ENCODE measurements at places on chromosomes 5 and 9.

GRCh38 chr9:14314424-14314928, 535 bp upstream of the NFIB start:
- no peak for DNase-seq

- DNase-seq: no peak
Measured at GRCh38 chr5:68447136-68447929, 231.8 kb downstream of the PIK3R1 start.

DNA sequence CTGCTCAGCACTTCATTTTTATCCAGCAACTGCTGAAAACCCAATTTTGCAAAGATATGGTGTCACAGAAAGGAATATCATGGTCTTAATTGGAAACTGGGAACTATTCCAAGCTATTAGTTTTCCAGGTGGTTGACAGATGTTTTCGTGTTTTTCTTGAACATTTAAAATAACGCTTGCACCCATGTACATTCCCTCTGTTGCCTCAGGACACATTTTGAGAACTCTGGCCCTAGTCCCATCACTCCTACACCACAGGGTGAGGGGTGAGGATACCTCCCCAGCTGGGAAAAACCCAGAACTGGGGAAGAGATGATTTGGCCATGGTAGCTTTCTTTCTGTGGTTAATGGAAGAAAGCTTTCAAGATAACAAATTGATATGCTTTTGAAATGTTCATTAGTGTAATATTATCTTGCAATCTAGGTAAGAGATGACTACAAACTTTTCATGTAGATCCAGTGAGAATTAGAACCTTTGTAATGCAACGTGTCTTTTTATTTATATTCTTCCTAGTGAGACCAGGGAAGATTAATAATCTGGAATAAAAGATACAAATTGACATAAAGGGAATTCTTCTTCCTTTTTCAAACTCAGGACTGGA, 627.0 kb downstream of the RAB3C start:
- no peak for DNase-seq

- DNase-seq: no peak
Measured at GRCh38 chr5:8788246-8788645, 757.6 kb downstream of the SEMA5A start.

GRCh38 chr9:137691646-137692351, 73.0 kb downstream of the EHMT1 start:
- no peak for DNase-seq

DNA sequence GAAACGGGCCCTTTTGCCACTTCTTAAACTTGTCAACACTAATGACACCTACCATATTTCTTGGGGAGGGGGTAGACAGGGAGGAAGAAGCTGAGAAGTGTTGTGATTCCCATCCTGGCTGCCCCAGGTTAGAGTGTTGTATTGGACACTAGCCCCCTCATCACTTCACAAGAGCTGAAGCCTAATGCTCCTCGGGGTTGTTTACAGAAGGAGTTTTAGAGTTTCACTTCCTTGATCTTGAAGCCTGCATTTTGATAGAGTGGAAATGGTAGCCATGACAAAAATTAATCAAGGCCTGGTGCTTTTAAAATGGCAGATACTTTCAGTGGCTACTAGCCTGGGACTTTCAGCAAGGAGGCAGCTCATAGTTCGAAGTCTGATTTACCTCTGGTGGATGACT, 11.0 kb upstream of the FAM120AOS start:
- DNase-seq: no peak

GRCh38 chr9:122223435-122223834, 5.3 kb downstream of the LHX6 start:
- no peak for DNase-seq

- no peak for DNase-seq
Measured at GRCh38 chr5:135592312-135593045, 13.7 kb upstream of the CXCL14 start.

- DNase-seq: no peak
Measured at GRCh38 chr5:127580731-127581130, 63.3 kb downstream of the PRRC1 start.

GRCh38 chr9:6959270-6960000, 201.7 kb downstream of the KDM4C start:
- DNase-seq: no peak

- no peak for DNase-seq
Measured at GRCh38 chr9:124108216-124108615, 96.6 kb downstream of the LHX2 start.

DNA sequence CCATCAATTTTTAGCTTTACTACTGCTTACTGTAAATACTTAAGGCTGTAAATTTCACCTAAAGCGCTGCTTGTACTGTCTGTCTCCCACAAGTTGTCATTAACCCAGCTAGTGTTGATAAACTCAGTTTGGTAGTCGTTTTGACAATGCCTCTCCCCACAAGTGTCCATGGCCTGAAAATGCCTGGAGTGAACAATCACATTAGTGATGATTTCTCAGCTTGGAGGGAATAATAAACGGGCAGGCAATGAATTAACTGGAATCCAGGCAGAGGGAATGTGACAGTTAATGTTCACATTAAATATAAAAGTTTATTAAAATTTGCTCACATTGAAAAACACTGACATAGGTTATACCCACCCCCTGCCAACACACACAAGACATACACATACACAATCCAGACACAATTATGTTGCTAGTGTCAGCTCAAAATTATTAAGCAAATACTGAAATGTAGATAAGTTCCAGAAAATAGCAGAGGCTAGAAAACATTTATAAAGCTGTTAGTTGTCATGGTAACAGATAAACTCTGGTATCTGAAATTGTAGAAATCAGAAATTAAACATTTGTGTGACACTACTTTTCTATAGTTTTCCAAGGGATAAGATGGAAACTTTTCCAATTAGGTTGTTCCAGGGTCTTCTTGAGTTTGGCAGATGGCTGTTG, 341.9 kb downstream of the DIRAS2 start:
- DNase-seq: no peak

- no peak for DNase-seq
Measured at GRCh38 chr5:133485468-133485867, 126.9 kb downstream of the FSTL4 start.

DNA sequence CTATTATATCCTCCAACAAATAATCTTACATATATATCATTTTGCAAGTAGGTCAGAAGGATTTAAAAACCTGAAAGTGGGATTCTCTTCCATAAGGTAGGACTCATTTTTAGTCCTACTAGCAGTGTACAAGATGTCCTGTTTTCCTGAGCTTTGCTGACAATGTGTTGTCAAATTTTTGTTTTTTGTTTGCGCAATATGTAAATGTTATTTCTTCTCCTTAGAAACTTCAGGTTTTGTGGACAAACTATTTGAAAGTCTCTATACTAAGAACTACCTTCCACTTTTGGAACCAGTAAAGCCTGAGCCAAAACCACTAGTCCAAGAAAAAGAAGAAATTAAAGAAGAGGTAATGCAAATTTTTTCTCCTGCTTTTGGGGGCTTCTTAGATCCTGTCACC, 19.8 kb downstream of the RBM27 start:
- no peak for DNase-seq

GRCh38 chr5:120436996-120437395, 27.1 kb upstream of the PRR16 start:
- no peak for DNase-seq

- no peak for DNase-seq
Measured at GRCh38 chr5:74257645-74258313, 382.7 kb downstream of the ENC1 start.

DNA sequence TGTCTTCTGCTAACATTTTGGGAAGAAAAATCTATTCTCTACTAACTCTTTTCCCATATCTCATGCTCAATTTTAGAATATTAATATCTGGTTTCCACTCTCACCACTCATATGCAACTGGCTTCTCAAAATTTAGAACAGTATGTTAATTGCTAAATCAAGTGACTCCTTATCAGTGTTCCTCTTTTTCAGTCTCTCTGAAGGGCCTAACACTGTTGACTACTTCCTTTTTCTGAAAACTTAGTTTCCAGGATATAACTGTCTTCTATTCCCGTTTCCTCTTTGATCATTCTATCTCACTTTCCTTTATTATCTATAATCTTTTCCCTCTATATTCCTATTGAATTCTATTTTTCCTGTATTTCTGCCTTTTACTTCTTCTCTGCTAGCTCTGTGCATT, 1717.2 kb upstream of the C9orf72 start:
- DNase-seq: no peak

DNA sequence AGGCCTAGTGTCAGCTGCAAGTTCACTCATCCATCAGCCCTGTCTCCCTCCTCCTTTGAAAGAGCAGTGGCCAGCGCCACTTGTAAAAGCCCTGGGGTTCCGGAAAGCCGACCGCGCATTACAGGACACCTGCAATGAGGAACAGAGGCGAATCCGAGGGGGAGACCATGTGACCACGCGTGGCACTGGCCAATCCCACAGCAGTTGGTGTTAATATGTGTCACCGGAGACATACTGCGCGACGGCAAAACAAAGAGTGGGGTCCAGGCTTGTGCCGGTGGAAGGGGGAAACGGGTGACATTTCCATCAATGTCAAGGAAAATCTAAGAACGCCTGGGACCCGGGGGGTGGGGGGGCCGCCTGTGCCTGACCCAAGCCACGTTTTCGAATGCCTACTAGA, 480.8 kb downstream of the SPATA31A7 start:
- no peak for DNase-seq

- no peak for DNase-seq
Measured at GRCh38 chr5:31427013-31427723, 104.7 kb downstream of the DROSHA start.

DNA sequence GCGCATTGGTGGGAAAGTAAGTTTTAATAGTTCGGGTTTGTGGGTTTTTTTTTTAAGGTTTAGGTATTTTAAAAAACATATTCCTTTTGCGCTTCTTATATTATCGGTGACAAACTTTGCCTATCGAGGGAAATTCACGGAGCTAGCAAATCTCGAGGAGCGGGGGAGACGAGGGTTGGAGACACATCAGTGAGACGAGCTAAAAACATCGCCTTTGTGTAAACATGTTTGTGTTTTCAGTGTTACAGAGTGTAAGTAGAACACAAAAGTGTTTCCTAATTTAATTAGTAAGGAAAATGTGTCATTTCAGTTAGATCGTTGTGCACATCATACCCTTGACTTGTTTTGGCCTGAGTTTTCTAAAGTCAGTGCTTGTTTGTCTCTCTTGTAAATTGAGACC, 945 bp downstream of the BTF3 start:
- no peak for DNase-seq

DNA sequence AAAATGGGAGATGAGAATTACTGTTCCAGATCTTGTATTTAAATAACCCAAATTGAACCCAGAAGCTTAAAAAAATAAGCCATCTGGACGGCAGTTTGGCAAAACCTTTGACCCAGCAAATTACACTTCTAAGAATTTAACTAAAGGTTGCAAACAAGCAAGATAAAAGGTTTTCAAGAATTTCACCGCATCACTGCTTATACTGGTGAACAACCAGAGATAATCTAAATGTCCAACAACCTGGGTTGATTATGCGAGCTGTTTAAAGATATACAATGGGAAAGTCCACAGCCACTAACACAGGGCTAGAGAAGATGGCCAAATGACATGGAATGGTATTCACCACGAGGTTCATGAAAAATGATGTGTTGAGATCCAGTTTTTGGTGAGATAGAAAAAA, 149.3 kb downstream of the GNAQ start:
- no peak for DNase-seq

DNA sequence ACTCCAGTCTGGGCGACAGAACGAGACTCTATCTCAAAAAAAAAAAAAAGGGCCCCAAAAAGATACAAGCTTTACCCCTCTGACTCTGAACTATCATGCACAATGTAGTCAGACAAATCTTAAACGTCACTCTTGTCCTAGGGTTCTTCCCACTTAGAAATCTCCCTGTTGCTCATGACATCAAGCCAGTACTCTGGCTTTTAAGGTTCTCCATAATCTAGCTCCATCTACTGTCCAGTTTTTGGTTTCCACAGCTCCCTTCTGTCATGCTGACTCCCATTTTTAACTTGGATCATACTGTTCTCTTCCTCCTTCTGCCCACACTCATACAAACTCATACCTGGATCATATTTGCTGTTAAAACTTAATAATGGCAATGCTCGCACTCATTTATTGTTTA, 156.7 kb upstream of the TLX3 start:
- DNase-seq: no peak

DNA sequence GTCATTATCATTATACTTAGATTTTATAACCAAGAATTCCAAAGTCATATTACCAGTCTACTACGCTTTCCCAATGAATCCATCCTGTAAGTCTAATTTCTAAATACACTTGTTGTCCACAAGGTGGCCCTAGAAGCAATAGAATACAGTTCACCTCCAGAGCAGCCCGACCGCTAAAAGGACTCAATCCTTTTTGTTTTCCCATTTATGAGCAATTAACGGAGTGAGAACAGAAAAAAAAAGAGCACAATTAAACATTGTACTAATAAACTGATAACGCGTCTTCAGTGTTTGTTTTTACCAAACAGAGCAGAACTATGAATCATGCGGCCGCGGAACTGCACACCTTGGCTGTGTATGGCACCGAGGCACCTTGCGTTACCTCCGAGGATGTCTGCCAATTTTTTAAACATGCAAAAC, 160.7 kb upstream of the DAPK1 start:
- no peak for DNase-seq

DNA sequence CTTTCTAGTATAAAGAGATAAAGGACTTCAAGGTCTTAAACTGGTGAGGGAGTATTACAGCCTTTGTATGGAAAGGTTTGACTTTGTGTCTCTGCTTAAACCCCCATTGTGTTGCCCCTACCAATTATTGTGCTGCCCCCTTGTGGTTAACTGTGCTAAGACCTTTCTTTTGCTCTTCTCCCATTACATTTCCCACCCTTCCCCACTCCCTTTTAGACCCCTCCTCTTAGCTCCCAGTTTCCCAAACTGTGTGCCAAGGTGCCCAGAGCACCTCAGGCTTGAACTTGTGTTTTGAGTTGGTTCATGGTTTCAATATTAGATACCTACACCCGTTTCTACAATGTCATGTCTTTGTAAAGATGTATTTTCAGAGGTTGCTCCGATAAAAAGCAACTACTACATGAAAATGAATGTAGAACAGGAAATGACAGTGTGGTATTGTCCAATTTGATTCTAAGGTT, 2.9 kb downstream of the JAK2 start:
- peak; percentile 64 for DNase-seq

- DNase-seq: no peak
Measured at GRCh38 chr5:181044093-181044599, 4.1 kb downstream of the BTNL9 start.

DNA sequence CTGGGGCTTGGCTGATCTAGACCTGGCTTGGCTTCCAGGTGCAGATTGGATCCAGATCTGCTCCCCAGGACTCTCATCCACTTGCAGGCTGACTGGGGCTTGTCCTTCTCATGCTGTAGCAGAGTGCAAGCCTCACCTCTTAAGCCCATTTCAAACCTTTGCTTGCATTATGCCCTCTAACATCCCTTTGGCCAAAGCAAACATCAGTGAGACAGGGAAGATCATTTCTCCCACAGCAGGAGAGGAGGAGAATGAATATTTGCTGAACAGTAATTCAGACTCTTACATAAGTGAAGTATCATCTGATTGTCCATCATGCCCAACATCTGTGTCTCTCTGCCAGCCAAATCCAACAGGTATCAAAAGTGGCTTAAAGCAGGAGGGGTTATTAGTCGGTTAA, 194.9 kb downstream of the C9orf152 start:
- no peak for DNase-seq

DNA sequence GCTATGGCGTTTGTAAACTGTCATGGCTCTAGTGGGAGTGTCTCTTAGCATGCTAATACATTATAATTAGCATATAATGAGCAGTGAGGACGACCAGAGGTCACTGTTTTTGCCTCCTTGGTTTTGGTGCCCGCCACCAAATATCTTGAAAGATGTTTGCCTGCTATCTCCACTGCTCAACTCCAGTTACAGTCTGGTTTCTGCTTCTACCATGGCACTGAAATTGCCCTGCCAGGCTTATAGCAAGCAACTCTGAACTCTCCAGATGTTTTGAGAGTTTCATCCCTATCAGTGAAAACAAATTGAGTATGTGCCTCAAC, 122.1 kb upstream of the SPRY4 start:
- DNase-seq: no peak

Data from stimulated activated naive CD8-positive, alpha-beta T cell treated with anti-CD3 and anti-CD28 coated beads, Interleukin-15, Interleukin-2, amounts not matched to agents 100 U/mL and 50 U/mL, for 24 hours (primary cell).